ENCODE measurements at places on chromosomes 16 and 17.

DNA sequence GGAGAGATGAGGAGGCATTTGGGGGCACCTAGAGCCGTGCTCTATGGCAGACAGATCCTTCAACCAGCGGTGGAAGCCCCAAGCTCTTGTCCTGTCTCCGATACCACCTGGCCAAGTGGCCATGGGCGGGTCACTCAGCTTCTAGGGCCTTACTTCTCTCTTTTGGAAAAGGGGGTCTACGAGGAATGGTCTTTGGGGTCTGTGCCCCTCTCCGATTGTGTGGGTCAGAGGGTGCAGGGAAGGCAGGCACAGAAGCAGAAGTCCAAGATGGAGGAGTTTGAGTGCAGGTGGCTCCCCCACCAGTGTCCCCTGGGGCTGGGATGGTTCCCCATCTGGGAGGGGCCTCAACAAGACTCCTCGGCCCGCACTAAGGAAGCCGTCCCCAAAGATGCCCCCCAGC, 116.7 kb downstream of the CCDC182 start:
- DNase-seq = no peak

GRCh38 chr16:89586853-89587252, 11.3 kb downstream of the CPNE7 start:
- DNase-seq = no peak

DNA sequence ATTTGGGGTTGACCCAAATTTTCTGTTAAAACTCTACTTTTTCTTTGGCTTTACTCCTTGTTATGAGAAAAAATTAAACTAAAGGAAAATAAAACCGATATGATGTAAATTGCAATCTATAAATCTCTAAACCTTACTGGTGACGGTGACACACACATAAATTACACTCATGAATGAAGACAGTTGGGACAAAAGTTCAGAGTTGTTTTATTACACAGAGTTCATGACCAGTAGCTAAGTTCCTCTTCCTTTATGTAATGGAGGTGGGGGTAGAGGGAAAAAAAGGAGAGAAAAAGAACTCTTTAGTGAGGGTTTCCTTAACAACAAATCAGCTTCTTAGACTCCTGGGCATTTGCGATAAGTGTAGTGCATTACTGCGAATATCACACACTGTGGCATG, 220.7 kb downstream of the KCNJ2 start:
- no peak for DNase-seq

DNA sequence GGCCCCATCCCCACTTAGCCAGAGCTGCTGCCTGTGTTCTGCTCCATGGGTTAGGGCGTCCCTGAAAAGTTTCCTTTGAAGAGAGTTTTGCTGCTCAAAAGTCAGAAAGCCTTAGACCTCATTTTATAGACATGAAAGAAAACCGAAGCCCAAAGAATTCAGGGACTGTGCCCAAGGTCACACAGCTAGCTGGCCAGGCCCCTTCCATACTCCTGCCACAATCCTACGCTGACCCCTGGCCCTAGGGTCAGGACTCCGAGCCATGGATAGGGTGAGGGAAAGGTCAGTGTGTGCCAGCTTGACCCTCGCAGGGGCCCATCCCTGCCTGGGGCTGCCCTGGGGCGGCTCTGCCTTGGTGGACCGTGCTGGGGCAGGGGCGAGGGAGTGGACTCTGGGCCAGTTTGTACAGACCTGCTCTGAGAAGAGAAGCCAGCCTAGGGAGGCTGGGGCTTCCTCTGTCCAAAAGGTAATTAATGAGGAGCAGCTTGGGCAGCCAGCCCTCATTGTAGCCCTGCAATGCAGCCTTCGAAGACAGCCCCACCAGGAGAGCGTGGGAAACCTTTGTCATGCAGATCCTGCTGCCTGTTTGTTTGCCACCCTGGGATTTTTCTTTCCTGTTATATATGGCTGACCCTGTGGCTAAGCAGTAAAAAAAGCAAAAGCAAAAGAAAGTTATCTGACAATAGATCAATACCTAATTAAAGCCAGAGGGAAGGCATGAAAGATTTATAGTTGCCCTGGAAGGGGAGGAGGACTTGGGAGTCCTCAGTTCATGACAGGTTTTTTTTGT, 37.4 kb downstream of the RHBDL3 start:
- no peak for DNase-seq

GRCh38 chr17:65035191-65035590, 21.3 kb downstream of the GNA13 start:
- DNase-seq = no peak

GRCh38 chr16:66810391-66810790, 9.0 kb upstream of the TERB1 start:
- DNase-seq = no peak

DNA sequence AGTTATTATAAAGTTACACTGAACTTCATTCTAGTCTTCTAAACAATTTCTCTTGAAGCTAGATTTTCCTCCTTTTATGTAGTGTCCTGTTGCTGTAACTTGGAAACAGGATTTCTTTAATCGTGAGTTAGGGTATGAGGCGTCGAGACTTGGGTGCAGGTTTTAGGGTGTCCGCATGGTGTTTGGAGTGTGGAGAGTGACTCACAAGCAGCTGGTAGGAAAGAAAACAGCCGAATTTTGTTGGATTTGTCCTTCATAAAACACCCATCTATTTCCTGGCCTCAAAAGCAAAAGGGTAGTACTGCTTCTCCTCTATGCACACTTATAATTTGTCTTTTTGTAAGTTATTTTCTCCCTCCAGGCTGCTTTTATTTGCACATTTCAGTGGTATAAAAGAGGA, 1.6 kb downstream of the RPTOR start:
- DNase-seq = no peak

- no peak for DNase-seq
Measured at GRCh38 chr17:63304704-63305261, 141.3 kb downstream of the CYB561 start.

DNA sequence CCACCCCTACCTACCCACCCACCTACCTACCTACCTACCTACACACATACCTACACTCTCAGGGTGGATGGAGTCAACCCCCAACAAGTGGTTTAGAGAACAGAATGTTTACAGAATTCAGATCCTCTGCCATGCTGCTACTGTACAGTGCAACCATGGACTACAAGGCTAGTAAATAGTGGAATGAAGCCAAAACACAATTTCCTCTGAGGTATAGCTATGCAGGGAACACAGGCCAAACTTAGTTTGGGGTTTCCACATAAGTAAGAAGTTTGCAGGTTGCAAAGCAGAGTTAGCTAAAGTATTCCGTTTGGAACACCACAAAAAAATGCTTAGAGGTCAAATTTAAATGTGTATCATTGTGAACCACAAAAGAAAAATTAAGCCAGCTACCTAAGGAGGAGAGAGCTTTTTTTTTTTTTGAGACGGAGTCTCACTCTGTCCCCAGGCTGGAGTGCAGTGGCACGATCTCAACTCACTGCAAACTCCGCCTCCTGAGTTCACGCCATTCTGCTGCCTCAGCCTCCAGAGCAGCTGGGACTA, 2.7 kb upstream of the AP1G1 start:
- no peak for DNase-seq

- no peak for DNase-seq
Measured at GRCh38 chr16:82991410-82991809, 364.6 kb downstream of the CDH13 start.

- no peak for DNase-seq
Measured at GRCh38 chr16:77190190-77190477, 856 bp upstream of the MON1B start.

- DNase-seq = no peak
Measured at GRCh38 chr17:42109086-42109485, 3.4 kb downstream of the DHX58 start.

DNA sequence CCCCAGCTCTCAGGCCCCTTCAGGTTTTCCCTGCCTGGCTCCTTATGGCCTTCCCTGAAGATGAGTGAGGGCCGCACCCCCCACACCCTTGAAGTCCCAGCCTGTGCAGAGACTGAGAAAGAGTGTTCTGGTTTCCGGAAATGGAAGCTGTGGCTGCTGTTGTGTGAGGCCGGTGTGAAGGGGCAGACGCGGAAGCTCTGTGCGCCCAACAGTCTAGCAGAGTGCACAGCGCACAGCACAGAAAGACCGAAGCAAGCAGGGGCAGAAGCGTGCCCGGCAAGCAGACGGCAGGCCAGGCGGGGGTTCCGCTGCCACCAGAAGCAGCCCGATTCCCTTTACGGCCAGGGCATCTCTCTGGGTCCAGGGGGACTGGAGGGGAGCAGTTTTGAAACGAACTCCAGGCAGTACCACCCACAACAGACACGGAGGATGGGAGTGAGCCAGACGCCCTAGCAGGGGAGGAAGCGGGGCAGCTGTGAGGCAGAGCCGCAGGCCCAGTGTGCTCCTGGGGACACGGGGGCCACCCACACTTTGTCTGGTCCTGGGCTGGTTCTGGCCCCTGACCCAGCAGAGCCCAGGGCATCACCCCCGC, 16.7 kb downstream of the TPSG1 start:
- DNase-seq = no peak

- DNase-seq = no peak
Measured at GRCh38 chr17:16935241-16935663, 36.7 kb downstream of the TNFRSF13B start.

- no peak for DNase-seq
Measured at GRCh38 chr16:55915096-55915827, 40.1 kb upstream of the CES5A start.

DNA sequence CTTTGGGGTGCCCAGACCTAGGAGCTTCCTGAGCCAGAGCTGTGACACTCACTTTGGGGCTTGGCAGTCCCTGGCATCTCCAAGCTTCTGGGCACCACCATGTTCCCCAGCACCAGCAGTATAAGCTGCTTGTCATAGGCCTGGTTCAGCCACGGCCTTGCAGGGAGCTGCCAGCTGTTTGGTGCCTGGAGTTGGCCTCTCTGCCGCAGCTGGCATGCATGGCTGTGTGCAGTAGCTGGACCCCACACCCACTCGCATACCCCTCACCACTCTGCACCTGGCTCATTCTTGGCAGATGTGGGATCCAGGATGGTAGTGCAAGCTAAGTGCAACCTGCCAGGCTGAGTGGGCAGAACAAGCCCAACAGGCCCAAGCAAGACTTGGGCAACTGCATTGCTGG, 73.4 kb upstream of the BRD7 start:
- no peak for DNase-seq

DNA sequence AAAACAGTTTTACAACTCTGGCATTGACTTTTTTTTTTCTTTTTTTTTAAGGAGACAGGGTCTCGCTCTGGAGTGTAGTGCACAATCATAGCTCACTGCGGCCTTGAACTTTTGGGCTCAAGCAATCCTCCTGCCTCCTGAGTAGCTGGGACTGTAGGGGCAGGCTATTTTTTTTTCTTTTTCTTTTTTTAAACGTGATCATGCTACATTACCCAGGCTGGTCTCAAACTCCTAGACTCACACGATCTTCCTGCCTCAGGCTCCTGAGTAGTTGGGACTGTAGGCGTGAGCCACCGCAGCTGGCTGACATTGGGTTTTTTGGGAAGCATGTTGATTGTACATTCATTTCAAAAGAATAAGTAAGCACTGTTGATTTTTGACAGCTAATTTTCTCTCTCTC, 32.1 kb downstream of the TNRC6A start:
- DNase-seq = no peak

- no peak for DNase-seq
Measured at GRCh38 chr17:47720754-47721533, 12.1 kb upstream of the TBX21 start.

GRCh38 chr16:57892447-57893096, 78.4 kb downstream of the CNGB1 start:
- no peak for DNase-seq

GRCh38 chr17:1312261-1312870, 32.9 kb downstream of the TRARG1 start:
- DNase-seq = no peak

GRCh38 chr16:73083271-73083670, 35.3 kb upstream of the ZFHX3 start:
- no peak for DNase-seq

DNA sequence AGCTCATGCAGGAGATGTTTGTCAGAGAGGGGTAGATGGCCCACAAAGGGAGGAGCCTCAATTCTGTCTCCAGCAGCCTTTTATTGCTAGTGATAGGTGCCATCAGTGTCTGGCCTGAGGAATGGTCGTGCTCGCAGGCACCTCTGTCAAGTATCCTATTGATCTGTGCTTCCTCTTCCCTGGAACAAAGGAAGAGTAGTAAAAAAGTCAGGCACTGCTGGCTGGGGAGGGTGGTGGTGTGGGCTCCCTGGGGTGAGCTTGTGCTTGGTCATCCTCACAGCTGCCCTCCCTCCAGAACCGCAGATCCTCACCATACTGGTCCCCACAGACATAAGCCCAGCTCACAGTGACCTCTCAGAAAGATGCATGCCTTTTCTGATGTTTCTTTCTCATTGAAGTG, 15.0 kb upstream of the SALL1 start:
- DNase-seq = no peak

DNA sequence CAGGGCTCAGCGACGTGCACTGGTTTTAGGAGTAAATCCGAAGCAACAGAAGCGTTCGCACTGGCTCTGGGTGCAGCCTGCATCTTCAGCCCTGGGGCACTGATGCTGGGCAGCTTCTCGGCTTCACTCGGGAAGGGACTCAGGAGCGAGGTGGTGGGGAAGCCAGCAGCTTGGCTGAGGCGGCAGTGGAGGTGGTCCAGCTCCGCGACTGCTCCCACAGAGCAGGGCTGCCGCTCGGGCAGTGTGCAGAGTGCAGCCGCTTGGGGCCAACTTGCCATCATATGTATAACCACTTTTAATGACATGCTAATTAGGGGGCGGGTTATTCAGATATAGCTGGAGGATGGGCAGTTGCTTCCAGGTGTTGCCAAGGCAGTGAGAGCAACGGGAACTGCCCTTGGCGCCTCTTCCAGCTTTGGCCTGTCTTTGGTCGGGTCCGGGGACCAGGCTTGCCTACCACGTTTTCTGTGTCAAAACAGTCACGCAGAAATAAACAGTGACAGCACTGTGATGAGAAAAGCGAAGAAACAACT, 26.7 kb downstream of the METRNL start:
- no peak for DNase-seq

DNA sequence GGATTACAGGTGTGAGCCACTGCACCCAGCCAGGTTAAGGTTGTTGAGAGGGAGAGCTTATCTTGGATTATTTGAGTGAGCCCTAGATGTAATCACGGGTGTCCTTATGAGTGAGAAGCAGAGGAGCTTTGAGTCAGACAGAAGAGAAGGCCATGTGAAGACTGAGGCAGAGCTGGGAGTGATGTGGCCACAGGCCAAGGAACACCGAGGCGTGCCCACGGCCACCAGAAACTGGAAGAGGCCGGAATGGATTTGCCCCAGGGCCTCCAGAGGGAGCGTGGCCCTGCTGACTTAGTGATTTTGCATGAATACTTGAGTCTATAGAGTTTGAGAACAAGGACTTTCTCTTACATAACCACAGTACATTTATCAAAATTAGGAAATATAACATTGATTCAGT, 137.7 kb downstream of the RPTOR start:
- no peak for DNase-seq

DNA sequence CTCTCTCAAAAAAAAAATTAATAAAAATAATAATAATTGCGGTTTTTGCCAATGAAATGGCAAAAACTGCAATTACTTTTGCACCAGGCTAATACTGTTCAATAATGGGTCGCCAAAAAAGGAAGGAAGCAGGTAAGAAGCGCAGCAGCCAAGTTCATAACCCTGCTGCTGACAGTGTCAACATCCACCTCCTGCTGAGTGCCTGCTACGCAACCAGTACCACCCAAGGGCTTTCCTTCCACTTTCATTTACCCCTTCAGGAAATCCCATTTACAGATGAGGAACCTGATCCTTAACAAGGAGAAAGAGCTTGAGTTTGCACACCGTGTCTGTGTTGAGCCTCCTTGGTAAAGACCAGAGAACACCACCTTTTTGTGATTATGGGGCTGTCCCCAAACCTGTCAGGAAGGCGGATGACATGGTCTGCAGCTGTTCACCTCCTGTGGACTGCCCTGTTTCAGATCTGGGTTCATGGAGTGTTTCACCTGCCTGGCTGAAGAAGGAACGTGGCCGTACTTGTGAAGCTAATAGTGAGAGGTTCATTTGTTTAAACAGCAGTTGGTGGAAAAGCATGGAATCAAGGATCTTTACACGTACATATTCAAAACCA, 378.0 kb downstream of the SLC39A11 start:
- no peak for DNase-seq

Measured in cortex of kidney (tissue), 1 donor.